DMS53 (cell line): ENCODE measurements at places on chromosomes 13 and 19.

DNA sequence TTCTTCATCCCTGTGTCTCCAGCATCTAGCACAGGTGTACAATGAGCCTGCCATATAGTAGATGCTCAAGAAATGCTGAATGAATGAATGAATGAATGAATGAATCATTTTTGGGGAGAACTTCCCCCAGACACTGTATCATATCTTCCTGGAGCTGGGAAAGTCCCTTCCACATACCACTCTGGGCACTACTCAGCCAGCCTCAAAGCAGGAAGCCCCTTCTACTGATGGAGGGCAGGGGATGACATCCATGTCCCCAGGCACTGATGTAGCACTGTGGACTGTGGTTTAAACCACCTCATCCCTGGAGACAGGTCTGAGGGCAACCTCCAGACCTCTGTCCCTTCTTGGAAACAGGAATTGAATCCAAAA is 4.8 kb downstream of the GNA15 start:
- DNase-seq: no peak

DNA sequence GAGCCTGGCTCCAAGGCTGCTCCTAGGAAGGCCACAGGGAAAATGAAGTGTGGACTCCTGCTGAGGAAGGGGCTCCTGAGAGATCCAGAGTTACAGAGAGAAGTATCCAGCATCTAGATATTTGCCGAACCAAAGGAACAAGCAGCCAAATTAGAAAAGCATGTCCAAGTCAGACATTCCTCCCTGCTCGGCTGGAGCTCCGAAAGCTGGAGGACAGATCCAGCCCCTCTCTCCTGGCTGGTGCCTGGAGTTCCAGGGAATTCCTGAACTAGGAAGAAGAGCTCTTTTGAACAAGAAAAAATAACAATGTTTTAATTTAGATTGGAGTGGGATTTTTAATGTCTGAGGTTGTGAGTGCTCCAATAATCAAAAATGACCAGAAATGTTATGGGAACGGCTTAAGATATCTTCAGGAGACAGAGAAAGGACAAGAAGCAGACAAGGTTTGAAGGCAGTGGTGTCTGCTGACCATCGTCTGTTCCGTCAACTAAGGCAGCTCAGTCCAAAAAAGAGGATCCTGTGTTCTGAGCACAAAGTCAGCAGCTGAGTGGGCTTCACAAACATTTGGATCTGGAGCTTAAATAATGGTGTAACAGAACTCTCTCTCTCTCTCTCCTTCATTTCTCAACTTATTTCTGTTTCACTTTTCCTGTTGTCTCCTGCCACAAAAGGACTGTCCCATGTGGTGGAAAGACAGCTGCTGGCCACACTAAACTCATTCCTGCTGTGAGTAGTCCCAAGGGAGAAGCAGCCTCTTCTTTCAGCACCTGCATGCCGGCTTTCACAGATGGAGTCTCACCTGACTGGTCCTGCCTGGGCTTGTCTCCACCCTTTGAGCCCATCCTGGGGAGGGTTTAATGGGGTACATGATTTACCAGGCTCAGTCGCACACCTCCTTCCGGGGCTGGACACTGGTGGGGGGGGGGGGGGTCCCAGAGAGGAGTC is 31.5 kb upstream of the IRS2 start:
- no peak for DNase-seq

DNA sequence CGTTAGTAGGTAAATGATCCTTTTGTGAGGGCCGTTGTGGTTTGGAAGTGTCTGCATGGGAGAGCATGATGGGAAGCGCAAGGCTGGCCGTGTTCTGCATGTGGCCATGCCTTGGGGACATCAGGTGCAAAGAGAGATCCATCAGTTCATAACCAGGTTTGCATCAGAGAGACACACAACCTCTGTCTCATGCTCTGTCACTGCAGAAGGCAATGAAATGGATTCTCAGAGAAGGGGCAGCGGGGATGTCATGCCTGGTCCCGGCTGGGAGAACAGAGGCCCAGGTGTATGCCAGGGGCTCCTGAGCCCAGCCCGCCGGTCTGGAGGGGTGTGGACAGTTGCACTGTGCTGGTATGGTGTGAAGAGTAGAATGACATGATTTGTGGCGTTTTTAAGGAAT is 60.2 kb downstream of the GGACT start:
- no peak for DNase-seq

GRCh38 chr13:50106559-50106958 is 91.3 kb downstream of the KCNRG start:
- no peak for DNase-seq

GRCh38 chr13:48526286-48526685 is 6.6 kb downstream of the RCBTB2 start:
- no peak for DNase-seq

DNA sequence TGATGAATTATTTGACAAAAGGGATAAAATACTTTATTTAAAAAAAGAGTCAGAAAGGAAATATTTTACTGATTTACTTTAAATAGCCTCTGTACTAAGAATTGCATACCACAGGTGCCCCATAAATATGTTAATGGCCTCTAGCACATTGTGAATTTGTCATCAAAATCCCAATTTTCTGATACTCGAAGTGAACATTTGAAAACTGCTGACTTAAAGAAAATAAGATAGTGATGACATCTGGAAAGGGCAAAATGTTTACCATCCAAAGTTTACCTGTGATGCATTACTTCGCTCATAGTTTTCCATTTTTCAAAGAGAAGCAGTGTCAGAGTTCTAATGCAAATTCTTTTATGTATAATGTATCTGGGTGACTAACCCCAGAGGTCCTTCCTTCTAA is 455.4 kb downstream of the KLF5 start:
- no peak for DNase-seq

DNA sequence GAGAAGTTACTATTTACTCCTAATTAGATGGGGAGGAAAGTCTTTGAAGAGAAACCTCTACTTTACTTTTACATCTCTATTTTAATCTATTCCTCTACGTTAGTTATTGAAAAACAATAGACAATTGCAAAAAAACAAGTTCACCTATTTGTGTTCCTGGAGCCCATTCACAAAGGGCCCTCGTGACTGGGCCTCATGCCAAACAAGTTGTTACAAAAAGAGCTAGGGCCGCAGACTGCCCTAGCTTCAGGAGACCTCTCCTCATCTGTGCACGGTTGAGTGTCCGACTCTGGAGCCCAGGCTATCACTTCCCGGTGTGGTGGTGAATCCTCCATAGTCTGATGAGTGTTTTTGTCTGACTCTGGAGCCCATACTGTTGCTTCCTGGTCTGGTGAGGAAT is 190.9 kb downstream of the ZNF486 start:
- DNase-seq: peak; percentile 29

DNA sequence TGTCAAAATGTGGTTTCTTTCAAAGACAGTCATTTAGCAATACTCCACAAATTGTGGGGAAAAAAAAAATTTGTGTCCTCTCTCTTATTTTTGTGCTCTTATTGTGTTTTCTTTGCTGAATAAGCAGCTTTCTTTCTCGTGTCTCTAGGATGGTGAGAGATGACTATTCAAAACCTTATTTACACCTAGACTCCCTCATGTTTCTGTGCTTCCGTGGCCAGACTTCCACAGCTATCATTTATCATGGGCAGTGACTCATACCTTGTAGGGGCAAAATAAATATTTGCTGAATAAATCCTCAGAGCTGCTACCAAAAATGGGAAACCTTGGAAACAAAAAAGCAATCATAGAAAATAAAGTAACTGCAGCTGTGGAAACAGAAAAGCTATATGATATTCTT is 204.9 kb upstream of the MIR17HG start:
- DNase-seq: peak; percentile 88

- DNase-seq: no peak
Observed at GRCh38 chr13:33793726-33794125, 24.2 kb upstream of the RFC3 start.

- peak; percentile 12 for DNase-seq
Observed at GRCh38 chr19:15299568-15300409, 32.5 kb downstream of the BRD4 start.

GRCh38 chr13:23159760-23160637 is 20.8 kb upstream of the SGCG start:
- peak; percentile 51 for DNase-seq

DNA sequence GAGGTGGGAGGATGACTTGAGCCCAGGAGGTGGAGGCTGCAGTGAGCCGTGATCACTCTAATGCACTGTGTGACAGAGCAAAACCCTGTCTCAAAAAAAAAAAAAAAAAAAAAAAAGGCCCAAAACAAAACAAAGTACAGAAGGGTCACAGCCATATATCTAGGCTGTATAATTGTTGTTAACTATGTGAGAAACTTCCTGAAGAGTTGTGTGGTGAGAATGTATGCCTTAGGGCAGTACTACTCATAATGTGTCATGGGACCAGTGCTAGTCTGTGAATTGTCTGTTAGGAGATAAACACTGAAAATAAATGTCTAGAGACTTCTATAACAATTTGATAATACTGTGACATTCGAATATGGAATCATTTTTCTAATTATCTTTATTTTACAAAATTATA is 43.1 kb downstream of the PAN3 start:
- no peak for DNase-seq

- peak; percentile 46 for DNase-seq
Observed at GRCh38 chr19:34985249-34986022, 14.7 kb upstream of the GRAMD1A start.

GRCh38 chr19:7680606-7681339 is at the start of gene TRAPPC5:
TSS of gene TRAPPC5 (plus strand) at chr19:7680833. CDS start at chr19:7682254, 1,421 bp downstream.
- peak; percentile 86 for DNase-seq

GRCh38 chr19:36081385-36081784 is 26.7 kb downstream of the WDR62 start:
- no peak for DNase-seq

- no peak for DNase-seq
Observed at GRCh38 chr13:24092108-24092507, 68.4 kb upstream of the SPATA13 start.

DNA sequence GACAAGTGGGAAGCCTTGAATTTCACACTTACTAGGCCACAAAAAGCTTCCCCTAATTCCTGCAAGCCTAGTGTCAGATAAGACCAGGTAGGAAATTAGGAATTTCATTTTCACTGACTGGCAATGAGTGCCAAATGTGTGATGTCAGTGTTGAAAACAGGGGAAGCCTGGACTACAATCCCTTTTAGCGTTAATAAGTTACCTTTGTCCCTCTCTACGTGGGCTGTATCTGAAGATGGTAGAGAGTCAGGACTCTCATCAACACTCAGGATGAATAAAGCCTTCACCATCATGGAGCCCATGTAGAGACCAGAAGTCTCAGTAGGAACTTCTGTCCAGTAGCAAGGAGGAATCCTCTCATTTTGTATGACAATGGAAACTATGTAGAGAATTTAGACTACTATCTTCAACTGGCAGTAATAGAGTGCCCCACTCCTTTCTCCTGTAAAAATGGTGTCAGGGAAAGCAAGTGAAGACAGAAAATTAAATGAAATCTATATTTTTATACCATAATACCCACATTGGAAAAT is 324.1 kb upstream of the KLHL1 start:
- DNase-seq: no peak

GRCh38 chr13:69324090-69324886 is 783.3 kb upstream of the ATXN8OS start:
- peak; percentile 60 for DNase-seq

DNA sequence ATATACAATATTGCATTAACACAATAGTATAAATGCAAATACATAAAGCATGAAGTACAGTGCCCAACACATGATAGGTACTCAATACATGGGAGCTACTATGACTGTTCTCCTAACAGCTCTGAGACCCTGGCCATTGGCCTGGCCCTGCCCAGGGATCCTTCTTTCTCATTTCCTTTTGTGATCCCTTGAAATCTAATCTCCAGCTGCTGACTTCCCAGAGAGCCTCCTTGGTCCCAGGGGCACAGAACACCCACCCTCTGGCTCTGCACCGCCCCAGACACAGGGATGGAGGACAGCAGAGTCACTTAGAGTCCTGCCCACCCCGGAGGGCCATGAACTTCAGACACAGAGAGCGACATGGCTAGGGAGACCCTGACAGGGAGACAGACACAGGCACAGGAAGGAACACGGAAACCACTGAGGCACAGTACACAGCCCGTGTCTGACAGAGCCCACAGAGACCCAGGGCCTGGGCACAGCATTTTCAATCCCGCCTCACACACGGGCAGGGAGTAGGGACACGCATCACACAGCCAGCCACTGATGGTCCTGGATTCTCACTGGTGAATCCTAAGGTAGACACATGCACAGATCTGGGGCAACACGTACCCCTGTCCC is 4.2 kb upstream of the SYCN start:
- no peak for DNase-seq

DNA sequence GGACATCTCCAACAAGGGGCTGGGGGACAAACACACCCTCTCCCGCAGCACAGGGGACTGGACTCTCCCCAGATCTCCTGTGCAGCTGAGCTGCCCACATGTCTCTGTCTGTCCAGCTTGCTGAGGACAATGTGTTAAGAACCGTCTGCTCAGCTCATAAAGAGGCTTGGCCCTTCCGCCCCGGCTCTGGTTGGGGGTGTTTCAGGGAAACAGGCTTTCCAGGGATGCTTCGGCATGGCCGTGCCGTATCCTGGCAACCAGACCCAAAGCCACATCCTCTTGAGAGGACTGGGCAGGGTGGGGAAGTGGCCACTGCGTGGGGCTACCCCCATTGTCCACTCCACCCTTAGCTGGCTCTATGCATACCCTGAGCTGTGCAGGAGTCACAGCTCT is 41.1 kb upstream of the CHST8 start:
- no peak for DNase-seq

DNA sequence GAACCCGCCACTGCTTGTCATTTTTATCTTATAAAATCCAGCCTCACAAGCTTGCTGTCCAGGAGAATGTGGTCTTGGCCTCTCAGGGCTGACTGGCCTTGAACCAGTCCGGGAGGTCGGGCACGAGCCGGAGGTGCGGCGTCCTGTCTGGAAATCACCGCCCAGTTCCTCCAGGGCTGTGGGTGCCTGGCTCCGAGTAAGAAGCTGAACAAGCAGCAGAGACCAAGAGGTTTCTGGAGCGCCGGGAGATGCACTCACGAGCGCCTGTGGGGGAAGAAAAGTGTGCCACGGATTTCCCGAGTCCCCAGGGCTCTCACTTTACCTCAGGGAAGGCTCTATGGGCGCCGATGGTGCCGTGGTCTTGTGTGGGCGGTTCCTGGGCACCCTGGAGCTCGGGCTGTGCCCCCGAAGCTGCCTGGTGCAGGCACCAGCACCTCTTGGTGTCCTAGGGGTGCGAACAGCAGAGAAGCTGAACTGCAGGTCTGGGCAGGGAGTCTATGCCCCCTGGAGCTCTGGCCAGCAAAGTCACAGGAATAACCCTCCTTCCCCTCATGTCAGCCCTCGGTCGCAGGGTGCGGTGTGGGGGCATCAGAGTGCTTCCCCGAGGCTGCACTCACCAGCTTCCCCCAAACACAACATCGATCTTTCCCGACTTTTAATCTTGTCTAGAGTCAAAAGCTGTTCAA is 50.0 kb downstream of the GAS6 start:
- DNase-seq: no peak

DNA sequence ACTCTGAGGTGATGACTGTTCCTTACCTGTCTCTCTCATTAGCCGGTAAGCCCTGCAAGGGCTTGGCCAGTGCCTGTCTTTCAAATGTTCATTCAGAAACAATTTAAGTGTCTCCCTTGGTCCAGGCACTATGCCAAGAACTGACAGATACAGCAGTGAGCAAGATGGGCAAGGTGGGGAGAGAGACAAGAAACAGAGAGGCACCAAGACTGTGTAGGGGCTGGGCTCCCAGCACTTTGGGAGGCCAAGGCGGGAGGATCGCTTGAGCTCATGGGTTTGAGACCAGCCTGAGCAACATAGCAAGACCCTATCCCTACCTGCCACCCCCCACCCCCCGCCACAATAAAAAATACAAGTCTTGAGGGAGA is 1.3 kb upstream of the CCNE1 start:
- peak; percentile 33 for DNase-seq
